C1 segment of cervical spinal cord (tissue), 14 donors: ENCODE measurements at places on chromosomes 2 and 18.

DNA sequence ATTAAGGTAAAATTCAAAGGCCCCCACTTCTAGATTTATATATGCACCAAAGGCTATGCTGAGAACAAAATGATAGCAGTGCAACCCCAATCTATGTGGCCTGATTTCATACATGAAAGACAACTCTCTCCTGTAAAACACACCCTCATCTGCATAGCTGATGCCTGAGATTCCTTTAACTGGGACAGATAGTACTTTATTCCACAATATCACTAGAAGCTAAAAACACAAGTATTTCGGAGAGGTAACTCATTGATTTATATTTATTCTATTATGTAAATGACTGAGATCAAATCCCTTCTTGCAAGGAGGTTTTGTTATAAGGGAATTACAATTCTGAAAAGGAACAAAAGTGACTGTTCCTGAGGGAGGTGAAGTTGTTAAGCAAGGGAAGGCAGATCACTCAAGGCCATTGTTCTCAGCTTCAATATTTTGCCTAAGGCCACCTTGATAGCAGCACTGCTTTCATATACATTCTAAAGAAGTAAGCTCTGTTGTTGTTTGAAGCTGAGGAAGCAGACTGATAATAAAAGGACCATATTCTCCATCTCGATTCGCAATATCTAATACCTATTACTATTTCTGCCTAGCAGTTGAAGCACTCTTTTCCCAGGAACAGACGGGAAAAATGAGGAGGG is 471.0 kb upstream of the CDH7 start:
- DNase-seq: no peak

- DNase-seq: no peak
Measured at GRCh38 chr2:51807229-51807628, 775.3 kb upstream of the NRXN1 start.

- DNase-seq: no peak
Measured at GRCh38 chr2:5022061-5022460, 670.1 kb upstream of the SOX11 start.

- no peak for DNase-seq
Measured at GRCh38 chr2:181189951-181190350, 209.5 kb downstream of the UBE2E3 start.

DNA sequence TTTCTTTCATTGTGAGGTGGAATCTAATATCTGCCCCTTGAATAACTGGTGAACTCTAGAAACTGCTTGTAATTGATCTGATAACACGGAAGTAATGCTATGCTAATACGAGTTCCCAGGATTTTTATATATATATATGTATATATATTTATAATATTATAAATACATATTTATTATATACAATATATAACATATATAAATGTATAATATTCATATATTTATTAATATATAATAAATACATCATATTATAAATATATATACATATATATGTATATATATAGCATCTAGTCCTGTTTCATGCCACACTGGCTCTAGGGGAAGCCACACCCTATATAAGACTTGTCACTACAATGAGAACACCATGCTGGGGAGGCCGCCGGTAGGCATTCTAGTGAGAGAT is 156.7 kb upstream of the CDH19 start:
- DNase-seq: no peak

GRCh38 chr2:240227538-240228428 is 87.3 kb upstream of the OTOS start:
- no peak for DNase-seq

- DNase-seq: no peak
Measured at GRCh38 chr2:120251078-120251477, 1.6 kb upstream of the RALB start.

GRCh38 chr18:58046093-58046793 is 2.2 kb downstream of the NEDD4L start:
- DNase-seq: no peak
